ENCODE measurements at places on chromosomes 16 and 17.

GRCh38 chr17:81380131-81380530 lies 15.1 kb upstream of the BAHCC1 start:
- DNase-seq: no peak

GRCh38 chr16:30470170-30470512 lies 2.4 kb upstream of the ITGAL start:
- no peak for DNase-seq

DNA sequence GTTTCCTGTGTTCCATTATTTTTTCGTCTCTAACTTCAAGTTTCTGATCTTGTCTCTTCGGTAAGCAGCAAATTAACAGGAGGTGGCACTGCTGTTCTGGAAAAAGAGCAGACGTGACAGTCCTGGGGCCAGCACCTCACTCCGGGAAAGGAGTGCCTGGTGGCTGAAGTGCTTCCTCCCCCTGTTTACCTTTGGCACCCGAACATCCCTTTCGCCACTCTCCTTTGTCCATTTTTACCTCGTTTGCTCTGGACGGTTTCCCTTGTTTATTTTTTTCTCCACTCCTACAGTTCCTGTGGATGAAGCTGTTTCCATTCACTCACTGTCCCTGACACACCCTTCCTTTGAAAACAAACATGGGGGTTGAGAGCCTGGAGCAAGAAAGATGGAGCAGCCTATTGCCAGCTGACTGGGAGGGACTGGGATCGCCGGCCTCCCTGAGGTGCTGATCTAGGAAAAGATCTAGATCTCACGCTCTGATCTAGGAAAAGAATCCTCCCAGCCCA lies 12.6 kb downstream of the SAP30BP start:
- no peak for DNase-seq

GRCh38 chr17:38711792-38712571 lies 6.9 kb downstream of the MLLT6 start:
- DNase-seq: no peak

DNA sequence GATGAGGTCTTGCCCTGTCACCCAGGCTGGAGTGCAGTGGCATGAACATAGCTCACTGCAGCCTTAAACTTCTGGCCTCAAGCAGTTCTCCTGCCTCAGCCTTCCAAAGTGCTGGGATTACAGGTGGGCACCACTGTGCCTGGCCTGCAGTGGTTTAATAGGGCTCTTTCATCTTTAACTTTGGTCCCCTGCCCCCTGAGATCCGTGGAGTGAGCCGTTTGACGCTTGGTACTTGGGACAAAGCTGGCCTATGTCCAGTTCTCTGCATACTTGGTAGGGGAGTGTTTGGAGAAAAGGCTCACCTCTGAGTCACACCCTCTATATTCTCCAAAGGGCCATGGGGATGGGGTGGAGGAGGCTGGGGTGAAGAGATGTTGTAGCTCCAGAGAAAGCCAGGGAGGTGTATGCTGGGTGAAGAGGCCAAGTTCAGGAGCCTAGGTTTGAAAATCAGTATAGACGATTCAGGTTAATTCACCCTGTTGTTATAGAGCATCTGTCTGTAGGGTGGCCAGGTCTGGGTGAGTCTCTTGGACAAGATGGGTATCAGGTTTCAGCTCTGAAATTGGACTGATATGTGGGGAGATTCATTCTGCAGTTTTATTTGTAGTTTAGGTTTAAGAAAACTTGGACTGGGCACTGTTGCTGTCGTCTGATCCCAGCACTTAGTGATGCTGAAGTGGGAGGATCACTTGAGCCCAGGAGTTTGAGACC lies 17.6 kb downstream of the ABCC1 start:
- no peak for DNase-seq

Measured in effector memory CD4-positive, alpha-beta T cell (primary cell).